ENCODE measurements at places on chromosomes 1 and 21. TPM values are rescaled to one million over a fixed set of nuclear protein-coding genes. Genes with fewer than 3 reads are reported as not detected.

Gene CFAP107
- total RNA-seq: not detected

Gene SMIM1
- 4.2 TPM for total RNA-seq

Gene HIVEP3
- total RNA-seq: 9.0 TPM

Gene F11R
- total RNA-seq: 173 TPM

GRCh38 chr21:26754853-26755252 lies 90.4 kb downstream of the ADAMTS1 start:
- DNase-seq: no peak

GRCh38 chr1:205326812-205327466 lies 5.4 kb upstream of the NUAK2 start:
- DNase-seq: no peak

DNA sequence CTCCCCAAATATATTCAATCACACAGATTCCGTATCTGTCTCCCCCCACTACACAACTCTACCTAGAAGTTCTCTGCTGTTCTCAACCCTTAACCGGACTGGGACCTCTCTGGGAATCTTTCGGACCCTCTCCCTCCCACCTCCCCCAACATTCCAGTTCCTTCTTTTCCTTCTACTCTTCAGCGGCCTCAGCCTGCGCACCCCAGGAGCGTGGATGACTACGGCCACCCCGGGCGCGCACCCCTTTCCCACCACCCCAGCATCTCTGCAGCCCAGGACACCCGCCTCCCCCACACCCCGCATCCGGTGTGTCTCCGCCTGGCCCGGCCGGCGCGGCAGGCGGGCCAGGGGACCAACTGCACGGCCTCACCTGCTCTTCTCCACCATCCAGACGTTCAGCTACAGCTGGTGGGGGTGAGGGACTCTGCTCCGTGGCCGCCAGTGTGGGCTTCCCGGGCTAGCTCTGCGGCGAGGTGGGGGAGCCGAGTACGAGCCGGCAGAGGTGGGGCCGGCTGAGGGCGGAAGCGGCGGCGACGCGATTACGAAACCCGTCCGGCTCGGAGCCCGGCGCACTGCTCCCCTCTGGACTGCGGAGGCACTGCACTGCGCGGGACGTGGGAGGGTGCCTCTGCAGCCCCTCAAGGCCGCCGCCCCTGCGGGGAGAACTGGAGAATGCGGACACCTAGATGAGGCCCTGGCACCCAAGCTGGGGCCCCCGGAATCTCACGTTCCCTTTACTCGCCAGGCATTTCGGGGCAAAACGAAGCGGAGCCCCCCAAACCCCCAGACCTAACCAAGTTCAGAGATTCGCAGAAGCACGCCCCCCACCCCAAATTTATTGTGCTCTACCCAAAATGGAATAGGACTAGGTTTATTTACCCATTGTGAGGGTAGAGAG lies at the start of gene CDC42SE1:
Gene CDC42SE1, minus strand, starts transcription at position 514 of the 898 bp plus-strand sequence. CDS start 3,892 bp downstream, outside the sequence.
- DNase-seq: peak; percentile 92

- DNase-seq: peak; percentile 67
Measured at GRCh38 chr1:172746091-172746949, 87.4 kb downstream of the FASLG start.

DNA sequence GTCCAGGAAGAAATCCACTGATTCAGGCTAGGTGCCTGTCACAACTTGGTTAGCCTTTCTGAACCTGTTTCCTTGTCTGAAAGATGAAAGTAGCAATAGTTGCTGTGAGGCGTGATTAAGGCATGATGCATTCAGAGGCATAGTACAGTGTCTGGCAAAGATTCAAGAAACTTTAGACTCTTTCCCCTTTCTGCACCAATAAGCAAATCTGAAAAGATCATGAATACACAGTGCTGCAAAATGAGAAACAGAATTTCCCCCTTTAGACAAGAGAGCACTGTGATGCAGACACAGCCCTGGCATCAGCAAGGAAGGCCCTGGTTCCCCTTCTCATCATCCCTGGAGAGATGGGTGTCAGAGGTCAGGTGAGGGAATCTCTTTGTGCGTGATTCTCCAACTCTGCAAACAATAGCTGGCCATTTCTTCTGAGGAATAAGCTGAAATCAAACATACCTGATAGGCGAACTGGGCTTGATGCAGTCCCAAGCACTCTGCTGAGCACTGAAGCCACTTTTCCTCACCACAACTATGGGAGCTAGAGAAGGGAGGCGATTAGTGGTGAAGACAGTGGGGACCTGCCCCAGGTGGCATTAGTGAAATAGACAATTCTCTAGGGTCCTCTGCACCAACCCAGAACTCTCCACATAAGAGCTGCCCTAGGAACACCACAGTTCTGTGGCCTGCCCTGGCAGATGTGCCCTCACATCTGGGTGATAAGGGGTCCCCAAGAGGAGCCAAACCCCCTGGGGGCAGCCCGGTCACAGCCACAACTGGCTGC lies 41.7 kb downstream of the ITPKB start:
- DNase-seq: no peak

DNA sequence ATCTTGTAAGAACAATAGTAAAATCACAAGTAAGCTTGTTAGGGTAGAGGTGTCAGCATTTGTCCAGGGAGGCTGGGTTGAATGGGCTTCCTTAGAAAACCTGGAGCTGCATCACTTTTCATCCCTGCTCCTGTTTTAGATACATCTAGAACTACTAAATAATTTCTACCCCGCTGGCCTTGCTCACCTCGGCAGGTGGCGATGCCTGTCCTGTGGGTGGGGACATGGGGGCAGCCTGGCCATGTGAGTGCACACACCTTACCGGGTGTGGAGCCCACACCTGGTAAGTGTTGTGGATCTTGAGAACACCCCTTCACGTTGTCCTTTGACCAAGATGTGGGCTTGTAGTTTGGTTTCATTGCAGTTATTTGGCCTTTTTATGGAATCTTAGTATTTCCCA lies 29.7 kb downstream of the URB2 start:
- no peak for DNase-seq

GRCh38 chr1:2840036-2840809 lies 38.7 kb upstream of the TTC34 start:
- DNase-seq: no peak

GRCh38 chr1:46488343-46489168 lies 1.1 kb upstream of the DMBX1 start:
- no peak for DNase-seq

GRCh38 chr1:25067518-25068251 lies 137.6 kb upstream of the RUNX3 start:
- DNase-seq: no peak

- no peak for DNase-seq
Measured at GRCh38 chr1:60922304-60922703, 160.1 kb upstream of the NFIA start.

GRCh38 chr1:193480755-193481154 lies 294.3 kb upstream of the B3GALT2 start:
- no peak for DNase-seq

Measured in Calu3 (cell line).